ENCODE measurements at places on chromosomes 1 and 21.

GRCh38 chr21:15401331-15401730 is 328.5 kb upstream of the USP25 start:
- no peak for DNase-seq

DNA sequence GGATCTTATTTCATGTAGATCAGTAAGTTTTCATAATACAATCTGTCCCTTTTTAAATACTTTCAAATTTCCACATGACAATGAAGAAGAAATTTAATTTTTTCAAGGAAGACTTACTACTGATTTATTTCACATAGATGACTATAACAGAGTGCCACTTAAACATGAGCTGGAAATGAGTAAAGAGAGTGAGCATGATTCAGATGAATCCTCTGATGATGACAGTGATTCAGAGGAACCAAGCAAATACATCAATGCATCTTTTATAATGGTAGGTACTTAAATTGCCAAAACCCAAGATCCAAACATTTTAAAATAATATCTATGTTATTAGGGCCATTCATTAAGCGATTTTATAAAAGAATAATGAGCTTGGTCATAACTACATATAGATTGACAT is 110.4 kb downstream of the PTPRC start:
- no peak for DNase-seq

DNA sequence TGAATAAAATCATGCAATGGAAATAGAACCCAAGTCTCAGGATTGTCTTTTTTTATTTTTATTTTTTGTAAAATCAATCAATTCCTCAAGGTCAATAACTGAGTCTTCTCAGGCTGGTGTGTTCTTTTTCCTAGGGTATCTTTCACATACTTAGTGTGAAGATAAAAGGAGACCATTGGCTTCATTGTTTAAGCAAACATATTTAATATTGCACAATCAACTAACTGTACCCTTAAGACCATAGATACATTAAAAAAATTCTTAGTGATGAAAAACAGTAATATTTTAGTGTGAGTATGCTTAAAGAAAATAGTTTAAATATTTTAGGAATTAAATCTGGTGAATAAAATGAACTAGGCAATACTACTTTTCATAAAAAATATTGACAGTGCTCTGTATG is 31.4 kb downstream of the PDE4B start:
- no peak for DNase-seq

- DNase-seq = no peak
Measured at GRCh38 chr1:116159177-116159576, 48.0 kb downstream of the MAB21L3 start.

DNA sequence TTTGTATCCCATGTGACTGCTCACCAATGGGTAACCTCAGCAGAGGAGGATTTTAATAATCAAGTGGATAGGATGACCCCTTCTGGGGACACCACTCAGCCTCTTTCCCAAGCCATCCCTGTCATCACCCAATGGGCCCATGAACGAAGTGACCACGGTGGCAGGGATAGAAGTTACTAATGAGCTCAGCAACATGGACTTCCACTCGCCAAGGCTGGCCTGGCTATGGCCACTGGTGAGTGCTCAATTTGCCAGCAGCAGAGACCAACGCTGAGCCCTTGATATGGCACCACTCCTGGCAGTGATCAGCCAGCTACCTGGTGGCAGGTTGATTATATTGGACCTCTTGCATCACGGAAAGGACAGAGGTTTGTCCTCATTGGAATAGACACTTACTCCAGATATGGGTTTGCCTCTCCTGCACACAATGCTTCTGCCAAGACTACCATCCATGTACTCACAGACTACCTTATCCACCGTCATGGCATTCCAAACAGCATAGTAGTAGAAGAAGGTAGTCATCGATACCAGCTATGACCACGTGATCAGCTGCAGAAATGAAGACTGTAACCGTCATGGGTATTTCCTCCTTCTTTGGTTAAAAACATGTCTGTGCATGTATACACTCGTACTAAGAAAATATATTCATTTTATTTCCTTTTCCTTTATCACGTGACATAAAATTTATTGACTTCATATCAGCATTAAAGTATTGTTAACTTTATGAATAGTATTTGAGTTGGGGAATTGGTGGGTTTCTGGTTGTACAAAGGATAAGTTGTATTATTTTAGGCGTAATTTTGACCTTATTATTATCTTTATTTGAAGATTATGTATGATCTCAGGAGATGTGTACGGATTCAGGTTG is 562.6 kb downstream of the PTPRU start:
- no peak for DNase-seq

GRCh38 chr1:160623227-160623633 is 23.6 kb downstream of the SLAMF1 start:
- no peak for DNase-seq

DNA sequence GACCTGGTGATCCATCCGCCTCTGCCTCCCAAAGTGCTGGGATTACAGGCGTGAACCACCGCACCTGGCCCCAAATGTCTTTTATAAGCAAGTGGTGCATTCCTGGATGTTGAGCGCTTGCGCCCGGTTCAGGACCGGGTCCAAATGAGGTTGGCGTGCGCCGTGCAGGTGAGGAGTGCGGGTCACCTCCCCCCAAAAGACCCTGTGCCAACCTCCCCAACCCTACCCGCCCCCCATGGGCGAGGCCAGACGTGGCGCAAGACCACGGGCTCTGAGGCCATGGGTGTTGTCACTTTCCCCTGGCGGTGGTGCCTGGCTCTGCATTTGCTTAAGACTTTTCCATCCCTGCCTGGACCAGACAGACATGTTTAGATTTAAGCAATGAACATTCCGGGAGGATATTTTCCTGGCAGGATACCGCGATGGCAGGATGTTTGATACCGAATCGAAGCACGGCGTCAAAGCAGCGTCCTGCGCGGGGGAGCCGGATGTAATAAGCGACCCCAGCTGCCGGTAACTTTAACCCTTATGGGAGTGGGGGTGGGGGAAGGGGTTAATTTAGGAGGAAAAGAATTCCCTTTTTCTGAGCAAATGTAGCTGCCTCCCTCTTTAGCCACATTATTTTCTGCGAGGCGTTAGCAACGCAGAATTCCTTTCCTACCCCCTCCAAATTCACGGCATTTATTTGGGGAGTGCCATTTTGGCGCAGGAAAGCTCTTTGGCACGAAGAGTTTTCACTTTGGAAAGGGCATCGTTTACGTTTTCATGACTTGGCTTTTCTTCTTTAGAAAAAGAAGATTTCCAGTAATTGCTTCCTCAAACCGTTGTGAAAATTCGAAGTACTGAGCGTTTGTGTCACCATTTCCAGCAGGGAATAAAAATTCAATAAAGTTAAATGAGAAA is 27.8 kb upstream of the RNF187 start:
- peak; percentile 71 for DNase-seq

DNA sequence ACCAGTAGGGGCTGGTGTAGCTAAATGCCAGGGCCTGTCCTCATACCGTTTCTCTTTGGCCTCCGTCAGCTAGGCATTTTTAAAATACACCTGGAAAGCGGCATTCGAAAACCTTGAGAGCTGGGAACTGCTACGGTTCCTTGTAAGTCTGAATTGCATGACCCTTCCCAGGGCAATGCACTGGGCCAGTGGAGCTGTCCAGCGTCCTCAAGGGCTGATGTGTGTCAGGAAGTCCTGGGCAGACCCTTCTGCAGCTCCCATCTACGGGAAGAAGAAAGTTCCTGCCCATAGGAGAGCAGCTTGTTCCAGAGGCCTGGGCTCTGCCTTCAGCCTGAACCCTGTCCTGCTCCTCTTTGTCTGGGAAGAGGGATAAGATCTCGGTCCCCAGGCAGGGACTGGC is 34.1 kb downstream of the UBASH3A start:
- DNase-seq = no peak

GRCh38 chr21:26293141-26293946 is 122.8 kb upstream of the APP start:
- no peak for DNase-seq

GRCh38 chr1:88801575-88802208 is 89.7 kb downstream of the GTF2B start:
- DNase-seq = no peak

DNA sequence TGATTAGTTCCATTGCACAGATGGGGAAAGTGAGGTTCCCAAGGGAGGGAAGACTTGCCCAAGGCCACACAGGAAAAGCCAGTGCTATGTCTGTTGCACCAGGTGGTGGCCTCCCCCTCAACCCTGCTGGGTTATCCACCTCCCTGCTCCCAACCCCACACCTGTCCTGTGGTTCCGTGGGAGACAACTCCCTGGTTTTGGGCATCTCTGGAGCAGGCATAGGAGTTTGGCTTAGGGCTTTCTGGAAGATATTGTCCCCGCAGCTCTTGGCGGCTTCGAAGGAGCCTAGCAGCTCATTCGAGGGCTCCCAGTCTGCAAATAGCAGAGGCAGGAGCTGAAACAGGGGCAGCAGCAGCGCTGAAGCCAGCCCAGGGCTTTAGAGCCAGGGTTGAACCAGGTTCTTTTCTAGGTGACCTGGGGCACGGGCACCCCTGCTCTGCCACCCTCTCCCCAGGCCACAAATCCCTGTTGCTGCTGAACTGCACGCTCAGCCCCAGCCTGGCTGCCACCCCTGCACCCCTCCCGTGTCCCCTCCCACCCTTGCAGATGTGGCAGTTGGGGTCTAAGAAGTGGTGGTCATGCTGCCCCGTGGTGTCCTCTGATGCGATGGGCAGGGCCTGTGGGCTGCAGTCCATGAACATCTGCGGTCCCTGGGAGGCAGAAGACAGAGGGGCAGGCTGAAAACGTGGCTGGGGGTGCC is 22.1 kb downstream of the SPOCD1 start:
- peak; percentile 12 for DNase-seq

- no peak for DNase-seq
Measured at GRCh38 chr1:44302541-44302940, 52.5 kb downstream of the ERI3 start.

DNA sequence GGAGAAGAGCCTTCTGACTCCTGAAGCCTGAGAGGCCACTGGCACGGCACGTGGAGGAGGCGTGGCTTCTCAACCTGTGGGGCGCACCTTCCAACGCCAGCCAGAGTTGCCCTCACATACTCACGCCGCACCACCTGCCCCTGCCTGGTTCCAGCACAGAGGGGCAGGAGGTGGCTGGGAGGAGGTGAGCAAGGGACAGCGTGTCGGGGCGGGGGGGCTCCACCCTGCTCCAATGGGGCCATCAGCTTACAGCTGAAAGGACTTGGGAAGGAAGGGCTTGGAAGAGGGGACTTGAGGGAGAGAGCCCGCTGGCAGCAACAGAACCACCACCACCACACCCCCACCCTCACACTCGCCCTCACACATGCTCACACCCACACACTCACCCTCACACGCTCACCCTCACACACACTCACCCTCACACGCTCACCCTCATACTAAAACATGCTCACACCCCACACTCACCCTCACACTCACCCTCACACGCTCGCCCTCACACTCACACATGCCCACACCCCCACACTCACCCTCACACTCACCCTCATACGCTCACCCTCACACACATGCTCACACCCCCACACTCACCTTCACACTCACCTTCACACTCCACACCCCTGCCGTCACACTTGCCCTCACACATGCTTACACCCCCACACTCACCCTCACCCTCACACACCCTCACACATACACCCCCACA is 41.6 kb upstream of the EDN2 start:
- no peak for DNase-seq

DNA sequence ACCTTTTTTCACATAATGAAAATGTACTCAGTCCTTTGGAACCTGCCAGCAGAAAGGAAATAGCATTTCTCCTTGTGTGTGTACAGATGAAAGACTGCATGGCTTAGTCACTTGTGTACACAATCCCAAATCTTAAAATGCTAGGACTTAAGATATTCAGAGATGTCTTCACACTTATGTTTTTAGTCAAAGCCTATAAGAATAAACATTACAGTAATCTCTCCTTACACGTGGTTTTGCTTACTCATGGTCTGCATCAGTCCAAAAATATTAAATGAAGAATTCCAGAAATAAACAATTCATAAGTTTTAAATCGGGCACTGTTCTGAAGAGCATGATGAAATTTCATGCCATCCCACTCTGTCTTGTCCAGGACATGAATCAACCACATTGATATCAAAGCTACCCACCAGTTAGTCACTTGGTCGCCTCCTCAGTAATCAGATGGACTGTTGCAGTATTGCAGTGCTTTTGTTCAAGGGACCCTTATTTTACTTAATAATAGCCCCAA is 75.7 kb upstream of the RRP15 start:
- no peak for DNase-seq

DNA sequence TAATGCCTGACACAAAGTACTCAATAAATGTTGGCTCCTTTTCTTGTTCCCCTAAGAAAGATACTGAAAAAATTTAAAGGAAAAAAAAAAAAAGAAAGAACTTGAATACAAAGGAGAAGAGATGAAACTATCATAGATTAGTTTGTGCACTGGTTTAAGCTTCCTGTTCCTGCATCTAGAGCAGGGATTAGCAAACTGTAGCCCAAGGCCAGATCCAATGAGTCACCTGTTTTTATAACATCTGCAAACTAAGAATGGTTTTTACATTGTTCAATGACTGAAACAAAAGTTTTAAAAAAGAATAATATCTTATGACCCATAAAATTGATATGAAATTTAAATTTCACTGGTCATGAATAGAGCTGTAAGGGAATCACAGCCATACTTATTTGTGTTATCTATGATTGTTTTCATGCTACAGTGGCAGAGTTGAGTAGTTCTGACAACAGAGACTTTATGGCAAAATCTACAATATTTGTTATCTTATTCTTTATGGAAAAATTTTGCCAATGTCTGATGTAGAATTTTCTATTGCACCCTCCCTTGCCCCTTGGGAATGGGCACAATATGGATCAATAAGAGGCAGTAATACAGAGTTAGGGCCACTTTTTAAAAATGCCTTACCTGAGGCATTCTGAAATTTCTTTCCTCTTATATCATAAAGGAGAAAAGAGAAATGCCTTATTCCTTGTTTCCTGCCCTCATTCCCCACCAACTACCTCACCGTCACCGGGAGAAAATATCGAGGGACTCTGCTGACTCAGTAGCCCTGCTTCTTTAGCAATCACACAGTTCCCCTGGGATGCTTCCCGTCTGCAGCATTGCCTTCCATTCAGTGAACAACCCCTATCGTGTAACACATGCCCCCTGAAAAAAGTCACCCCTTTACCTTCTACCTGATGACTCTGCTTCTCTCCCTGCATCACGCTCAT is 50.6 kb downstream of the WDR64 start:
- no peak for DNase-seq

GRCh38 chr1:21607549-21608529 is 61.3 kb downstream of the RAP1GAP start:
- peak; percentile 69 for DNase-seq

GRCh38 chr1:203181586-203182386 is 4.7 kb downstream of the CHI3L1 start:
- DNase-seq = no peak

GRCh38 chr1:230120921-230121381 is 53.9 kb downstream of the GALNT2 start:
- DNase-seq = no peak

DNA sequence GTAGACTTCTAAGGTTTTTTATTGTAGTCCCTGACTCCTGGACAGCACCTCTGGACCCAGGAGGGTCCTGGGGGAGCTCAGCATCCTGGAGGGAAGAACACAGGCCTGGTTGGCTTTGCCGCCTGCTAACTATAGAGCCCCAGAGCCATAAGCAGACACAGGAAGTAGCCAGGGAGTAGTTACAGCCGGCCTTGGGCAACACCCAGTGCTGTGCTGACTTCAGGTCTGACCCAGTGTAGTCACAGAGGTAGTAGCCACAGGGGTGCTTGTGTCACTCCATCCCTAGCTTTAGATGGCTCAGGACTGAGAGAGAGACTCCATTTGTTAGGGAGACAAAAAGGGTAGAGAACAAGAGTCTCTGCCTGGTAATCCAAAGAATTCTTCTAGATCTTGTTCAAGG is 21.9 kb downstream of the MCOLN2 start:
- DNase-seq = no peak

GRCh38 chr1:81654147-81654546 is 146.6 kb upstream of the ADGRL2 start:
- DNase-seq = no peak
